ENCODE measurements at places on chromosomes 5 and 9. TPM values are rescaled to one million over a fixed set of nuclear protein-coding genes. Genes with fewer than 3 reads are reported as not detected.
A peak's percentile ranks its signal among the peaks of the same experiment; 100 is the strongest.

Gene FOXI1
- total RNA-seq: not detected

GRCh38 chr9:122107291-122107805 lies 14.2 kb upstream of the TTLL11 start:
- DNase-seq: no peak

DNA sequence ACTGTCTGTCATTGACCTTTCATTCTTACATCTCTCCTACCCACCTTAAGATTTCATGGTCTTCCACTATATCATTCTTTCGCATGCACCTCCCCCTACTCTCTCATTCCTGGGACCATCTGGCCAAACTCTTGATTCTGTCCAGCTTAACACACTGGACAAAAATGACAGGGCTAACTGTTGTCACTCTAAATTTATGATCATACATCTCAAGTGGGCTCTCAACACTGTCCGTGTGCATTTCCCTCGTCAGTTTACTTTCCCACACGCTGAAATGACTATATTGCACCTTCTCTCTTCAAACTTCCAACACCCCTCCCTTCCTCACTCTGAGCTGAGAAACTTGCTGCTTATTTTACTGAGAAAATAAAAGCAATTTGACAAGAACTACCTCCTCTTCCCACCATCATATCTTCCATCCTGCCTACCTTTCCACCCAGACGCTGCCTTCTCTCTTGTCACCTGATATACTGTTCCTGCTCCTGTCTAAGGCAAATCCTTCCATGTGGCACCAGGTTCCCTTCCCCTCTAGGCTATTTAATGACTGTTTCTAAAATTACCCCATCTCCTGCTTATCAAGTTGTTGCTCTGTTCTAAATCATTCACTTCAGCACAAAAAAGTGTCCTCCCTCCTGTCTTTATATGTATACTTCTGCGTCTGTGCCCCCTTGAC lies 8.1 kb upstream of the KLF9 start:
- no peak for DNase-seq

GRCh38 chr9:4680173-4680525 lies 780 bp downstream of the CDC37L1 start:
- no peak for DNase-seq

- no peak for DNase-seq
Observed at GRCh38 chr5:112885001-112885400, 23.9 kb downstream of the SRP19 start.

- DNase-seq: peak; percentile 69
Observed at GRCh38 chr5:154058055-154059038, 19.6 kb downstream of the MFAP3 start.

Gene GOLGA1
- 10.2 TPM for total RNA-seq

DNA sequence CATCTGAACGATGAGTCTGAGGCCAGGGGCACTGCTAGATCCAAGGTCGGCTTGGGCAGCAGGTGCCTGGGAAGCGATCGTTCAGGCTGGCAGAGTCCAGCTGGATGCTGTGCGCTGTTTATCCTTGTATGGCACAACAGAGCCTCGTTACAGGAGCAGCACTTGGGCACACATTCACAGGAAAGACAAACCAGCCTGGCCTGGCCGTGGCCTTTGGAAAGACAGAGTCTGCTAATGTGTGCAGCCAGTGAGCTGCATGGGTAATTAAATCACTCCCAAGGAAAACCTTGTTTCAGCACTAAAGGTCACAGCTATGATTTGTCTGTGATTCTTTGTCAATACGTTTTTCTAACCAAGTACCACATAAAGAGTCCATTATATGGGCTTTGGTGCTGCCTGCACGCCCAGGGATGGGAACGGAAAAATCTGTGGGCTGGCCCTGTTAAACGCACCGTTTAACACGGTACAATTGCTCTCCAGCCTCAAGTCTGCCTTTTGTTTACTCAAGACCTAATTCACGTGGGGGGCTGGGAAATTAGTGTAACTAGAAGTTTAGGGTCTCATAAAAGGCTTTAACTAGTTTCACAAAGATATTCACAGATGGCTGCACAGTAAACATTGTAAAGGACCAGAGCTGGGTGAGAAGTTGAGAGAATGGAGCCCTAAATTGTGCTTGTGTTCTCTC lies 509.3 kb downstream of the KDM4C start:
- DNase-seq: no peak

GRCh38 chr9:6302417-6302816 lies 25.8 kb upstream of the TPD52L3 start:
- peak; percentile 2 for DNase-seq

Gene STKLD1
- 0.58 TPM for total RNA-seq

DNA sequence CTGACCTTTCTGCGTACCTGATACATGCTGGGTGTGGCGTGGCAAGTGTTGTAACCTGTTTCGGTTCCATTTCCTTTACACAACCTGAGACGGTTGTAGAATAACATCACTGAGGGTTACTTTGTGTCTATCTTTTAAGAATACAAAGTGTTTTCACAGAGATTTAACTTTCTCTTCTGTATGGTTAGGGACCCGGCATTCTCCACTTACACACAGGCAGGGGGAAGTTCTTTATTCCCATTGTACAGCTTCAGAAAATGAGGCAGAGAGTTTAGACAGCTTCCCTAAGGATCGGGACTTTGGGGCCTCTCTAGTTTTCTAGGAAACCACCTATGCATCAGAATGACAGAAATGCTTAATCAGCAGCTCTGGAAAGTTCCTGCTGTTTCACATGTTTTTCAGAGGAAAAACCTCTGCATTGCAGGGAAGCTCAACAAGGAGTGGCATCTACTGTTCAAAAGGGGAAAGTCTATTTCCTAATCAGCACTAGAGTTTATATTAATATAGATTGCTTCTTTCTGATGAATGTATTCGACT lies 41.3 kb downstream of the CAST start:
- DNase-seq: no peak

Gene PLPP1
- total RNA-seq: 56.3 TPM

- no peak for DNase-seq
Observed at GRCh38 chr9:37025071-37025822, 8.8 kb downstream of the PAX5 start.

DNA sequence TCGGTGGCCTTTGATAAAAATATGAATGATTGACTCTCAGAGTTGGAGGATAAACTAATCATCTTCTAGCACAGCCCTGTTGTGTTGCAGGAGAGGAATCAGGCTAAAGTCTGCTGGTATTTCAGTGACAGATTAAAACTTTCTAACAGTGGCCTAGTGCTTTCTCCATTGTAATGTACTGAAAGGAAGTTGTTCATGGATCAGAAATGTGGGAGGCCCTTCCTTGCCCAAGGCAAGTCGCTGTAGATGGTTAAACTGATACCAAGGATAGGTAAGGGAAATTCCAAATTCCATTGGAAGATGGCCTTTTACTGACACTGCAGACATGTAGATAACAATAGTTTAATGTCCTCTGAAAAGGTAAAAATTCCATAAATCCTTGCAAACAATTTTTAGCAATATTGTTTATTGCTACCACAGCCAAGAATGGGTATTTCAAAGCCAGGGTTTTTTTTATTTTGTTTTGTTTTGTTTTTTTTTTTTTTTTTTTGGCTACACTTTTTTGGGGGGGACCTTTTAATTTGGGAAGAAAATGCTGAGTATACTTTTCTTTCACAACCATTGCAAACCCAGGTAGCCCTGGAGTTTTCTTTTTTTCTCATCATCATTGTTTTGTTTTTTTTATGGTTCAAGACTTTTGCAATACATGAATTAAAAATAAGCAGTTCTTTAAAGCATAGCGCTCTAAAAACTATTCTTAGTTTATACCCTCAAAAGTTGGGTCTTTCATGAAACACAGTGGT lies 35.5 kb downstream of the WDR36 start:
- no peak for DNase-seq

DNA sequence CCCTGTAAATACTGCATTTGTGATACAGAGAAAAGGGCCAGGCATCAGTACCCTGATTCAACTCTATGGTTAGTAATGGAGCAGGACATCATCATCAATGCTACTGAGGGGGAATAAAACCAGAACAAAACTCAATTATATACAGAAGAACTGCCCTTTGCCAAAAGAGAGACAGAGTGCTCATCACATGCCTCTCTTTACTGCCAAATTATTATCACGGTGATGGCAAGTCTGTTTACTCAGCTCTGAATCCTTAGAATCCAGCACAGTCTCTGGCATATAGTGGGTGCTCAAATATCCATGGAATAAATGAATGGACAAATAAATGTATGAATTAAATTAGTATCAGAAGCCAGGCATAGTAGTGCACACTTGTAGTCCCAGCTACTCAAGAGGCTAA lies 130.2 kb downstream of the TTC39B start:
- no peak for DNase-seq

Gene PPP2R2B
- 2.4 TPM for total RNA-seq

Gene PLPP7
- total RNA-seq: 0.20 TPM

DNA sequence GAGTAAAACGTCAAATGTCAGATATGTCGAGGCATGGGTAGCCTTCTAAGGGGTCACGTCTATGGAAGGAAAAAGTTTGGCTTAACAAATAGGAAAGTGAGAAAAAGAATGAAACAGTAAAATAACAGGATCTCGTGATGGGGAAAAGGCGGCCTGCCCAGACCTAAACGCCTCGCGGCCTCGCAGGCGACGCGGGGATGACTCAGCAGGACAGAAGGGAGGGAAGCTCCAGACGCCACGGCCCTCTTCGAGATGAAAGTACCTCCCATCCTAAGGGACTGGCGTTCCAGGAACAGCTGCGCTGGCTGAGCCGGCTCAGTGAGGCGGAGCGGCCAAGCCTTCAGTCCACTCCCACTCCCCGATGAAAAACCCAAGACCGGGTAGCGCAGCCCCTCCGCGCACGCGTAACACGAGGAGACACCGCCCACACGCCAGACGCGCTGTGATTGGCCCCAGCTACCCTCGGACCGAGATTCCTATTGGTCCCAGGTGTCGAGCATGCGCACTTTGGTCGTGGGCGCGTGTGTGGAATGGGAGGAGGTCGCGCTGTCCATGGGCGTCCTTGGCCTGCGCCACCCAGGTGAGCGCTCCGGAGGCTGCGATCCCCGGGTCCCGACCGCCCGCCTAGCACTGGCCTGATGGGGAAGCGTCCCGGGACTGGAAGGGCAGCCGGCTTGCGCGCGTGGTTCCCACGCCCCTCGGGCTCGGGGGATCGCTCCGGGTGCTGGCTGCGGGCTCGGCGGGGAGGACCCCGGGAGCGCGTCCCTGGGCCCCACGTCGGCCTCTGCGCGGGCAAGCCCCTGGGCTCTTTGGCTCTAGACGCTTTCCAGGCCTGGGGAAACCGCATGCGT lies 588.5 kb downstream of the MTRR start:
- peak; percentile 94 for DNase-seq

Gene FGF1
- 42.2 TPM for total RNA-seq

GRCh38 chr5:78293851-78294247 lies 649 bp downstream of the AP3B1 start:
- peak; percentile 2 for DNase-seq

- DNase-seq: no peak
Observed at GRCh38 chr9:36046923-36047322, 10.2 kb downstream of the RECK start.

DNA sequence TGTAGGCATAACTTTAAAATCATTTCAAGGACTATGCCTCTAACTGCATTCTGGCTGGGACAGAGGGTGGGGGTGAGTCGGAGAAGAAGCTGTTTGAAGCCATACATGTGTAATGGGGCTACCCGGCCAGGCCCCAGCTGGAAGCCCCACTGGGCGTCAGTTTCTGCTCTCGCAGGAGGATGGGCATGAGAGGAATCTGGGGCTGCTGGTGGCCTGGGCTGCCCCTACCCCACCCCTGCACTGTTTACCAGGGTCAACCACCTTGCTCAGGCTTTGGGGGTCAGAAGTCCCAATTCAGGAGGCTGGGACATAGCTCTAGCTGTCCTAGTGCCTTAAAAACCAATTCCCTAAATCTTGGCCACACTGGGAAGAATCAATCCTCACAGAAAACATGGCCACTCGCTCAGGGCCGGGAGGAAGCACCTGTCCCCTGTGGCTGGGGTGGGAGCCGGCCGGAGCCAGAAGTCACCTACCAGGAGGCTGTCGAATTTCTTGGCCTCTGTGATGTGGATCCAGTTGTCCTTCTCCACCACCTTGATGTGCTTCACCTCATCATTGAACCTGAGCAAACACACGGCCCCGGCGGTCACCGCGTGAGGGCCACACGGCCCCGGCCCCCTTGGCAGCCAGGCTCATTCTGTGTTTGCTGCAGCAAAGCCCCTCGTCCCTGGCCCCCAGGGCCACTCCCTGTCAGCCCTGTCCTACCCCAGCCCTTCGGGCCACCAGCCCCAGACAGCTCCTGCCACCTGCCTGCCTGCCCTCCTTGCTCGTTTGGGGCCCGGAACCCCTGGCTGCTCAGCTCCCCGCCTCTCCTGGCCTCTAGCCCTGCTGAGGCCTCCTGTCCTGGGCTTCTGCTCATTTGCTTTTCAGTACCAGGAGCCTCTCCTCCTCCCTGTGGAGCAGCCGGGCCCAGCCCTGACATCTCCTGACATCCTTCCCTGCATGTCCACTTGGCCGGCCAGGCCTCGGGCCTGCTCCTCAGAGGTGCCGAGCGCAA lies 33.6 kb upstream of the SARDH start:
- DNase-seq: no peak

Gene SPINK7
- total RNA-seq: not detected

Gene WNT8A
- total RNA-seq: not detected

Gene ADRA1B
- total RNA-seq: 1.9 TPM

DNA sequence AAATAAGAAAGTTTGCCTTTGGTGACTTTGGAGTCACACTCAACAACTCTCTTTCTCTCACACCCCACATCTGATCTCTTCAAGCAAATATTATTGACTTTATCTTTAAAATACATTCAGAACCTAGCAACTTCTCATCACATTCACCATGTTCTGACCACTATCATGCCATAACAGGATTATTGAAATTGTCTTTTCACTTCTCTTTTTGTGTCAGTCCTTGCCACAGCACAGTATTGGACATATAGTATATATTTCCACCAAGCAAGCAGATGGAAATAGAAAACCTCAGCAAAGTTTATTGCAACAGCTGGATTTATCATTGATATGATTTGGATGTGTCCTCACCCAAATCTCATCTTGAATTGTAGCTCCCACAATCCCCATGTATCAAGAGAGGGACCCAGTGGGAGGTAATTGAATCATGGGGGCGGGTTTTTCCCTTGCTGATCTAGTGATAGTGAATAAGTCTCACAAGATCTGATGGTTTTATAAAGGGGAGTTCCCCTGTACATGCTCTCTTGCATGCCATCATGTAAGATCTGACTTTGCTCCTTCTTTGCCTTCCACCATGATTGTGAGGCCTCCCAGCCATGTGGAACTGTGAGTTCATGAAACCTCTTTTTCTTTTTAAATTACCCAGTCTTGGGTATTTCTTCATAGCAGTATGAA lies 26.9 kb upstream of the ITGA1 start:
- no peak for DNase-seq

- DNase-seq: no peak
Observed at GRCh38 chr9:93183663-93184431, at the start of gene WNK2. Gene WNK2 (plus strand): TSS chr9:93184139. CDS start chr9:93184930, 791 bp downstream.

- DNase-seq: no peak
Observed at GRCh38 chr9:118305331-118305730, 601.1 kb downstream of the TLR4 start.

Gene DNAJA1
- total RNA-seq: 256 TPM

DNA sequence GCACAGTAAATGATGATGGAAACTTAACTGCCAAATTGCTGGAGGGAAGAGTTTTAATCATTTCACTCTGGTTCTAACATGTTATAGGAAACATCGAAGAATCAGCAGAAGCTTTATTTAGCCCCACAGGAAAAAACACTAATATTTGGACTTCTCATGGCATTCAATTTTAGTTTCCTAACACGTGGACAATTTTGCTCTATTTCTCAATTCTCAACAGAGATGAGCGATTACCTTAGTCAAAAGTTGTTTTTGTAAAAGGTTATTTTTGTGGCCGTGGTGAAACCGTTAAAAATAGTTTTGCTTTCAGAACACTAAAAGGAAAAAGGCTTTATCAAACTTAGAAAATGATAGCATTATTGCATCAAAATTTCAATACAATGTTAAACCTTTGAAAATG lies 235.2 kb downstream of the PLK2 start:
- DNase-seq: no peak
